Psoas muscle (tissue), 8 donors: ENCODE measurements at places on chromosomes 5 and 9. TPM values are rescaled to one million over a fixed set of nuclear protein-coding genes. Genes with fewer than 3 reads are reported as not detected.

DNA sequence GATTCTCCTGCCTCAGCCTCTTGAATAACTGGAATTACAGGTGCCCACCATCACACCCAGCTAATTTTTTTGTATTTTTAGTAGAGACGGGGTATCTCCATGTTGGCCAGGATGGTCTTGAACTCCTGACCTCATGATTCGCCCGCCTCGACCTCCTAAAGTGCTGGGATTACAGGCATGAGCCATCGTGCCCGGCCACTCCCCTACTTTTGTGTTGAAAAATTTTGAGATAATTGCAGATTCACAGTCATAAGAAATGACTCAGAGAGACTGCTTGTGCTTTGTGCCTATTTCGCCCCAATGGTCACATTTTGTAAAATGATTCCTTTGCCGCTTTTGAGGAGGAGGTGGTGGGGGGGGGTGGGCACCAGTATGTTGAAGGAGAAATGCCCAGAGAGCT lies 48.1 kb upstream of the SH3PXD2B start:
- no peak for DNase-seq

DNA sequence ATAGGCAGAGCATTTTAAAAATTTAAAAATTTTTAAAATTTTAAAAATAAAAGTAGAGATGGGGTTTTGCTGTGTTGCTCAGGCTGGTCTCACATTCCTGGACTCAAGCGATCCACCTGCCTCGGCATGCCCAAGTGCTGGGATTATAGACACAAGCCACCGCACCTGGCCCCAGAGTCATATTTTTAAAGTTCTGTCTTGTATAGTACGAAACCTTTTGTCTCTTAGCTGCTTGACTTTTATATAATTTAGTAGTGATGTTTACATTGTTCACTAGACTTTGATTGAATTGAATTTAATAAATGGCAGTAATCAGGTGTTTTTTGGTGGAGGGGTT lies 31.0 kb downstream of the LRRTM2 start:
- DNase-seq, result no peak

DNA sequence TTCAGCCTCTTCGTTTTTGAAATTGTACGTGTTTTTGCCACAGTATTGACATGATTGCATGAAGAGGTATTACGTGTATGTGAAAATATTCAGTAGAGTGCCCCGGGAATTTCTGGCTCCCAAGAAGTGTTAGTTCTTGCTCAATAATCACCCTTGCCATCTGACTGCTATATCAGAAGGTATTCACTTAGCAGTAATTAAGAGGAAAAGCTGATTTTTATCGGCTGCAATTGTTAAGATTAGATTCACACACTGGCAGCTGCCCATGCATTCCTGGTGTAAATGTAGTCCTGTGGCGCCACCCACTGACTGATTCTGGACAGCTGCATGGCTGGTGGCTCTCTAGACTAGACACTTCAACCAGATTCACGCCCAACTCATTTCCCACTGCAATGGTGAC lies 440.1 kb upstream of the ADAMTS16 start:
- DNase-seq, result peak; percentile 60

DNA sequence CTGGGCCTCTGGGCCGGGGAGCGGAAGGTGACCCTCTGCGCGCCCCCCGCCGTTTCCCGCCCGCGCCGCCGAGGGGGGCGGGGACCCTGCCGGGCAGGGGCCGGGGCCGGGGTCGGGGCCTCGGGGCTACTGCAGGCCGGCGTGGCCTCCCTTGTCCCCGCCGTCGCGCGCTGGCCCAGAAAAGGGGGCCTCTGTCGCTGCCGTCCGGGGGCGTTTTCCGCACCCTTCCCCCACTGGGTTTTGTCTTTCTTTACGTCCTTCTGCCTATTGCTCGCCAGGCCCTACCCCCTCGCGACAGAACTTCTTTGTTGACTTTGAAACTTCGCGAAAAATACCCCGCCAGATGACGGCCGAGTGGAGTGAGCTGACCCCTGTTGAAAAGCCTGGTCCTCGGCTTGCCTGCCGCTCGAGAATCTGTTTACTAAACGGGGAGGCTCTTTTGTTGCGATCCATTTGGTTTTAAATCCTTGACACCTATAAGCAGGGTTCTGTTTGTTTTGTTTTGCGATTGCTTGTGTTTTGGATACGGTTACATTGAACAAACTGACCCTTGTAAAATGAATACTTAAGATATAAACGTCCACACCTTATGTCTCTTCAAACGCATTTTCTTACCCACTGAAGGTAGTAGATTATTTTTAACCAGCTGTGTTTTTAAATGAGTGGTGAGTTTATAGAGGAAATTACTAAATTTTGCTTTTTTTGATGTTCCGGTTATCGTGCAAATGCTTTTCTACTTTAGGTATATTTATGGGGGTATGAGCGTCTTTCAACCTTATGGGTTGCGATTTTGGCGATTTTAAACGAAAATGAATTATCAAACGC lies 765 bp downstream of the MARCHF6 start:
- DNase-seq, result peak; percentile 36

DNA sequence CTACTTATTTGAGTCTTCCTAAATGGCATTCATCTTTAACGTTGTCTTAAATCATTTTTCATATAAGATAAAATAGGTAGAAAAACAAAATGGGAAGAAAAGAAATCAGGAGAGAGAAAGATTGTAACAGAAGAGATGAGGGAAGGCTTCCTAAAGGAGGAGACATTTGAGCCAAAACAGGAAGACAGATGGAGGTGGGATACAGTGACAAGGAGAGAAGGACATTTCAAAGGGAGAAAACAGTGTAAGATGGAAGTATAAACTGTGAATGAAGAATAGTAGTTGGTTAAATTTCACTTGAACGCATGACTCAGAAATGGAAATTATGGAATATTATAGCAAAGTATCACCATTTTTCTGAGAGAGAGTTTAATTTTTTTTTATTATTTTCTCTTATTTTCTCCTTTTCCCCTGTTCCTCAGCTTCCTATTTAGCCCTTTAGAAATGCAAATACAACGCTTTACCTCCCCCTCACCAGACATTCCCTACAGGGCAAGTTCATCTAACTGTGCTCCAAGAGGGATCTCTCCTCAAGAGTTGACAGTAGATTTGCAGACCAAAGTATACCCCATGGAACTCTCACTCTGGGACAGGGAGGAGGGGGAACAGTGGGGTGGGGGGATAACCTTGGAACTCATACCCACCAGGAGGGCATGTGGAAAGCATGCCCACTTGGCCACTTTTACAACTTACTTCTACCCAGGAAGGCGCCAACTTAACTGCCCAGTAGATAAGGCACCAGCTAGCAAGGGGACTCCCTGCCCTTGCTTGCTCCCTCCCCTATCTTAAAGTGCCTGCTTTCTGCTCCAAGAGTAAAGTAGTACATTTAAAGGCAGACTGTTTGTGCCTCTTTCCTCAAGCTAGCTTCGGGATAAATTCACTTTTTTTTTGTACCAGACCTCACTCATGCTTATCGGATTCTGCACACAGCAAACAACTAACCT lies 304.7 kb upstream of the POU5F2 start:
- no peak for DNase-seq

DNA sequence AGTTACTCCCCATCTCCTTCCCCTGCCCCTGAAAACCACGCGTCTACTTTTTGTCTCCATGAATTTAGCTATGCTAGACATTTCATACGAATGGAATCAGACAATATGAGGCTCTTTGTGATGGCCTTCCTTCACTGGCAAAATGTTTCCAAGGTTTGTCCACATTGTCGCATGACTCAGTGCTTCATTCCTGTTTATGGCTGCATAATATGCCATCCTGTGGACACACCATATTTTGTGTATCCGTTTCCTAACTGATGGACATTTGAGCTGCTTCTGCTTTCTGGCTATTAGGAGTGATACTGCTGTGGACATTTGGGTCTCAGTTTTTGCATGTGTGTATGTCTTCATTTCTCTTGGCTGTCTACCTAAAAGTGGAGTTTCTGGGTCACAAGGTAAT lies 14.5 kb downstream of the NTNG2 start:
- DNase-seq, result no peak

GRCh38 chr5:151601391-151601790 lies 10.3 kb upstream of the FAT2 start:
- no peak for DNase-seq

GRCh38 chr9:96122282-96122681 lies 179.7 kb downstream of the HSD17B3 start:
- no peak for DNase-seq

DNA sequence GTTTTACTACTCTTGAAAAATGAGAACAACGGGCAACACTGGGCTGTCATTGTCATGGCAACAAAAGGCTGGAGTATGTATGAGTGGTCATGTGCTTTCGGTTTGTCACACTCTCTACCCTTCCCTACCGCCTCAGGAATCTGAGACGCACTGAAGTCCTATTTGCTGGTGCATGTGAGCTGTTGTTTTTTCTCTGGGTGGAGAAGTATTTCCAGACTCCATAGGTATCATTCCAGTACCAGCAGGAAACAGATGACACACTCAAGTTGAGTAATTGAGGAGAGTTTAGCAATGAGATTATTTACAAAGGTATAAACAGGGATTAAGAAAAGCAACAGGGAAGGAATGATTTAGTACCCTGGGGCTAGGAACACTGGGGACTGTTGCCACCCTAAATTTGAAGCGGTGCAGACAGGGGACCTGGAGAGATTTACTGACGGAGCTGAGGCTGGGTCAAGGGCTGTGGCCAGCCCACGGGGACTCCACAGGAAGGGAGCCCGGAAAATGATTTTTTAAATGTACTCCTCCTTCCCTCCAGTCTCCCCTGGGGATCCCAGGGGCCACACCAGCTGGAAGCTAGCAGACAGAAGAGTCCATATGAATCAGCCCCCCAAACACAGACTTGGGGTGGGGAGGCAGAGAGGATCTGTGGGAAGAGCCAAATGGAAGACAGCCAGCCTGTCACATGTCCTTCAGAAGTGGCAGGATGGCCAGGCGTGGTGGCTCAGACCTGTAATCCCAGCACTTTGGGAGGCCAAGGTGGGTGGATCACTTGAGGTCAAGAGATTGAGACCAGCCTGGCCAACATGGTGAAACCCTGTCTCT lies 13.2 kb upstream of the ZBTB43 start:
- no peak for DNase-seq

DNA sequence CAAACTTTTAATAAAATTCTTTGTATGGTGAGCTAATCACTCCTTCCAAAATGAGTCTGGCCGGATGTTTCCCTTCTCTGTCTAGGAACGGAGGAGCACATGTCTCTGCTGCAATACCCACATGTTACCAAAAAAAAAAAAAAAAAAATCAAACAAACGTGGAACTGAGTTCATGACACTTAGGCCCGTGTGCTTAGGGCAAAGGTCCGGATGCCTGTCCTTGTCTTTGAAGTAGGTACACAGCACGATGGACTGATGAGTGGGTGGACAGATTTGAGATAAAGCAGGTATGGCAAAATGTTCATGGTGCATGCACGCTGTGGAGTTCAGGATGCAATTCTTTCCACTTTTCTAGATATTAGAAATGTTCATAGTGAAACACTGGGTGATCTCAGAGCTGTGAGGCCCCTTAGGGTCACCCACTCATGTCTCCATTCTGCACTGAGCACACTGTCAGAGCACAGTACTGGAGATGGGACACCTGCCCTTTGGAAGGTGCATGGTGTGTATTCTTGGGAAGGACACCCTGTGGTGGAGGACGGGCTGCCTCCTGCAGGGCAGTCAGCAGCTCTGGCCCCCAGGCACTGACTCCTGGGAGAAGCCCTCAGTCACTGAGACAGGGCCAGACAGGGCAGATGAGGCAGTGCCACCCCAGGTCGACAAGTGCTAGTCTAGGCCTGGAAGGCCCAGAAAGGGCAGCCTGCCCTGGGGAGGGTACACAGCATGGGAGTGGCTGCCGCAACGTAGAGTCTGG lies 43.6 kb downstream of the GADD45G start:
- DNase-seq, result no peak

GRCh38 chr9:68455451-68455850 lies 85.2 kb downstream of the TMEM252 start:
- no peak for DNase-seq

DNA sequence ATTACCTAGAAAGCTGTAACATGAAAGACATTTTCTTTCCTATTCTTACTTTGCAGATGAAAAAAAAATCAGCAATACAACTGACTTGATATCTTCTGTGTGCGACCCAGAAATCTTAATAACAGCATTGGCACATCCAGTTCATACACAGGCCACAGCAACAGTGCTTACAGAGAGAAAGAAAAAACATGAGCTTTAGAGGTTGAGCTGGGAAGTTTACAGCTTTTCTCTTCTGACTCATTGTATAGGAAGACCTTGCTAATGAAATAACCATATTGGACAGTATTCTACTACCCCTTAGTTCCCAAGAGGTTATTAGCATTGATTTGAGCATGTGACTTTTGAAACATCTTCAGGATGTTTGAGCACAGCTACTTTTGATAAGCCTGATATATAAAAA lies 1033.4 kb upstream of the DMAC1 start:
- DNase-seq, result no peak

- no peak for DNase-seq
Observed at GRCh38 chr5:52943285-52943684, 45.9 kb upstream of the ITGA2 start.

GRCh38 chr9:120846906-120847305 lies 4.2 kb upstream of the PSMD5 start:
- DNase-seq, result no peak

GRCh38 chr5:8396246-8396645 lies 527.3 kb downstream of the MTRR start:
- no peak for DNase-seq

GRCh38 chr5:7970816-7971215 lies 101.9 kb downstream of the MTRR start:
- DNase-seq, result no peak

GRCh38 chr5:132907161-132907560 lies 33.7 kb downstream of the LEAP2 start:
- DNase-seq, result no peak

DNA sequence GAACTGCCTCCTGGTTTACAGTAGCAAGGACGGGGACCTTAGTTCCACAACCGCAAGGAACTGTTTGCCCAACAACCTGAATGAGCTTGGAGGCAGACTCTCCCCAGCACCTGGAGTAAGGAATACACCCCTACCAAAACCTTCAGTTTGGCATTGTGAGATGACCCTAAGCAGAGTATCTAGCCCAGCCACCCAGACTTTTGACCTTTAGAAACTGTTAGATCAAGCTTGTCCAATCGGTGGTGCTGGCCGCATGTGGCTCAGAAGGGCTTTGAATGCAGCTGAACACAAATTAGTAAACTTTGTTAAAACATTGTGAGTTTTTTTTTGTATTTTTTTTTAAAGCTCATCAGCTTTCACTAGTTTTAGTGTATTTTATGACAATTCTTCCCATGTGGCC lies 86.9 kb upstream of the C9orf72 start:
- no peak for DNase-seq

GRCh38 chr5:31197183-31197582 lies 3.7 kb downstream of the CDH6 start:
- DNase-seq, result no peak

GRCh38 chr9:98462310-98462709 lies 206.9 kb upstream of the TBC1D2 start:
- no peak for DNase-seq

DNA sequence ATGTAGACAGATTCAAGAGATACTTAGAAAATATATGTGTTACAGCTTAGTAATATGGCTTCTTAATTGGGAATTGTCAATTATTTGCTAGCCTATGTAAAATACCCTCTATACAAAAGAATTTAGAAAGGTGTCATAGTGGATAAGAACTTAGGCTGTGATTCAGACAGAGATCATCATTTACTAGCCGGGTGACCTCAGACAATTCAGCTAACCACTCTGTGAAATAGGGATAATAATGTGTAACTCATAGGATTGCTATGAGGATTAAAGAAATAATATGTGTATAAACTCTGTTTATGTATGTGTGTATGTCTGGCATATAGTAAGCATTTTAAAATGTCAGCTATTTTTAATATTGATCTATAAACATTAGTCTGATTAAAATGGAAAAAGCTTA lies 5.9 kb upstream of the LARS1 start:
- no peak for DNase-seq

Gene KIAA1191
- total RNA-seq, result 69.3 TPM

Gene NUP214
- 20.1 TPM for total RNA-seq

Gene ANKS6
- 5.2 TPM for total RNA-seq

Gene NRG2
- total RNA-seq, result 2.6 TPM

Gene SPEF2
- total RNA-seq, result 0.66 TPM
